ENCODE measurements at places on chromosomes 1 and 21.
A peak's percentile ranks its signal among the peaks of the same experiment; 100 is the strongest.

GRCh38 chr1:205421798-205422197 lies at the start of gene LEMD1:
TSS of gene LEMD1 (minus strand) at chr1:205422056. CDS start at chr1:205420536, 1,520 bp downstream.
- no peak for DNase-seq

GRCh38 chr1:86016076-86016759 lies 140.4 kb downstream of the COL24A1 start:
- DNase-seq: no peak

- DNase-seq: peak; percentile 77
Observed at GRCh38 chr1:36323636-36324352, at the start of gene EVA1B. TSS of gene EVA1B (minus strand) at chr1:36323645. CDS start at chr1:36323037, 608 bp downstream.

DNA sequence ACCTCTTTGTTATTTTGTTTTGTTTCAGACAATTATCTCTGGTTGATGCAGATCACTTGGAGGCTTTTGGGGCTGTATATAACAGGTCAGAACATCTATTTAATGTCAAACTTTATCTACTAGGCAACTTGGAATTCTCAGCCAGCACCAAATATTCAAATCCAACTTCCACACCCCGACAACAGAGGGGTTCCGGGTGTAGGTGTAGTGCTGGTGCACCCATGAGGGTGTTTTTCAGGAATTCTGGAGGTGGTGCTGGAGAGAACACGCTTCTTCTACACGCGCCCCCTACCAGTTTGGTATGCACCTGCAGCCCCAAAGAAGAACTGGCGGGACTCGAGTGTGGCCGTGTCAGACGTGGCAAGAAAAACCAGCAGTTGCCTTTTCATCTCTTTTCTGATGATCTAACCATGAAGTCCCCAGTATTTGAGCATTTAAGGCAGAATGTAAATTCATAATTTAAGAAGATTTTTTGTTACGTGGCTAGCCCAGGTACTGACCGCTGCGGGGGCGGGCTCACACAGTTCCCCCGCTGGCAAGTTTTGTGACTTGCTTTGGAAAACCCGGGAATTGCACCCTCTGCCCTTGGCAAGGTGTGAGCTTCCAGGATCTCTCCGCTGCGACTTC lies 462 bp upstream of the TLCD4 start:
- DNase-seq: peak; percentile 7

- no peak for DNase-seq
Observed at GRCh38 chr1:173195596-173196088, 11.5 kb downstream of the TNFSF4 start.

DNA sequence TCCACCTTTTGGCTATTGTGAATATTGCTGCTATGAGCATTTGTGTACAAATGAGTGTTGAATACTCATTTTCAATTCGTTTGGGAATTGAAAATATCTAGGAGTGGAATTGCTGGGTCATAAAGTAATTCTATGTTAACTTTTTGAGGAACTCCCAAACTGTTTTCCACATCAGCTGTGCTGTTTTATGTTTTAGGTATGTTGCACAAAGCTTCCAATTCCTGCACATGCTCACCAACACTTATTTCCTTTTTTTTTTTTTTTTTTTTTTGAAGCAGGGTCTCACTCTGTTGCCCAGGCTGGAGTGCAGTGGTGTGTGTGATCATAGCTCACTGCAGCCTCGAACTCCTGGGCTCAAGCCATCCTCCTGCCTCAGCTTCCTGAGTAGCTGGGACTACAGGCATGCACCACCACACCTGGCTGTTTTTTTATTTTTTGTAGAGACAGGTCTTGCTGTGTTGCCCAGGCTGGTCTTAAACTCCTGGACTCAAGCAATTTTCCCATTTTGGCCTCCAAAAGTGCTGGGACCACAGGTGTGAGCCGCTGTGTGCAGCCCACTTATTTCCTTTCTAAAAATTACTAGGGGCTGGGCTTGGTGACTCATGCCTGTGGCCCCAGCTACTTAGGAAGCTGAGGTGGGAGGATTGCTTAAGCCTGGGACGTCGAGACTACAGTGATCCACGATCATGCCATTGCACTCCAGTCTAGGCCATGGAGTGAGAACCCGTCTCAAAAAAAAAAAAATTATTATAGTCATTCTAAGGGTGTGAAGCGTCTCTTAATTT lies 33.4 kb downstream of the TMCC2 start:
- DNase-seq: peak; percentile 58
